ENCODE measurements at places on chromosomes 1 and 21. TPM values are rescaled to one million over a fixed set of nuclear protein-coding genes. Genes with fewer than 3 reads are reported as not detected.

GRCh38 chr1:119715542-119715941, 3.8 kb downstream of the PHGDH start:
- peaks cover 8% of the 10 kb centered on the region for H3K36me3 ChIP-seq
- no peak overlapping the region for H3K4me3 ChIP-seq
- DNase-seq = peak; percentile 59
- no peak overlapping the region for H3K27ac ChIP-seq
- H3K4me1 ChIP-seq = peaks cover 12% of the 10 kb centered on the region

DNA sequence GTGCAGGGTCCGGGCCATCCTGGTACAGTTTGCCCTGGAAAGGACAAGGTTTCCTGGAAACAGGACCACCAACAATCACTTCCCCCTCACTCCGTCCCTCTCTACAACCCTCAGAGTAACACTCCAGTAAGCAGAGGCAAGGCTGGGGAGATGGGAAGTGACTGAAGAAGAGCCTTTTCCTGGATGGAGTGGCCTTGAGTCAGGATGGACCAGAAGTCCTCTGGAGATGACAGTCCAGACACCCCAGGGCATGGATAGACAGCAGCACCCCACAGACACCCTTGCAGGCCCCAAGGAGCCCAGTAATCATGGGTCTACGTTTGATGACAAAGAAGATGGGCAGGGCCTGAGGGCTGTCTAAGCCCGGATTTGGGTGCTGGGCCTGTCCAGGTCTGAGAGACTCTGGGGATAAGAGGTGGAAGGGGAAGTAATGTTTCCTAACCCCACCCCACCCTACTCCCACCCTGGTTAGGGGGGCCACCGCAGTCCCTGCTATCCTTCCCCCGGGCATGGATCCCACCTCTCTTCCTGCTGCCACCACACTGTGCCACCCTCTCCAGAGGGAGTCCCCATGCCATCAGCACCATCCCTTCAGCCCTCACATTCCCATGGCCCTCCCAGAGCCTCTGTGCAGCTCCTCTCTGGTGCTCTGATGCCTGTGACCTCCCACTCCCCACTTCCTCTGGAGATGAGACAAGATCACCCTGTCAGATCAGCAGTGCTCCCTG, 7.2 kb upstream of the S100A8 start:
- H3K36me3 ChIP-seq = no peaks in the 10 kb centered on the region
- no peak overlapping the region for H3K4me3 ChIP-seq
- no peaks in the 10 kb centered on the region for H3K27me3 ChIP-seq
- H3K27ac ChIP-seq = no peak overlapping the region
- H3K4me1 ChIP-seq = no peaks in the 10 kb centered on the region

- H3K27ac ChIP-seq = no peak overlapping the region
- no peak overlapping the region for H3K4me3 ChIP-seq
- H3K27me3 ChIP-seq = no peaks in the 10 kb centered on the region
- no peaks in the 10 kb centered on the region for H3K36me3 ChIP-seq
- DNase-seq = no peak
- no peaks in the 10 kb centered on the region for H3K4me1 ChIP-seq
Measured at GRCh38 chr1:91754816-91755580, 131.0 kb downstream of the TGFBR3 start.

GRCh38 chr1:224629965-224630364, 13.8 kb downstream of the CNIH3 start:
- no peaks in the 10 kb centered on the region for H3K36me3 ChIP-seq
- peaks cover 11% of the 10 kb centered on the region for H3K4me1 ChIP-seq
- DNase-seq = no peak
- H3K4me3 ChIP-seq = no peak overlapping the region

DNA sequence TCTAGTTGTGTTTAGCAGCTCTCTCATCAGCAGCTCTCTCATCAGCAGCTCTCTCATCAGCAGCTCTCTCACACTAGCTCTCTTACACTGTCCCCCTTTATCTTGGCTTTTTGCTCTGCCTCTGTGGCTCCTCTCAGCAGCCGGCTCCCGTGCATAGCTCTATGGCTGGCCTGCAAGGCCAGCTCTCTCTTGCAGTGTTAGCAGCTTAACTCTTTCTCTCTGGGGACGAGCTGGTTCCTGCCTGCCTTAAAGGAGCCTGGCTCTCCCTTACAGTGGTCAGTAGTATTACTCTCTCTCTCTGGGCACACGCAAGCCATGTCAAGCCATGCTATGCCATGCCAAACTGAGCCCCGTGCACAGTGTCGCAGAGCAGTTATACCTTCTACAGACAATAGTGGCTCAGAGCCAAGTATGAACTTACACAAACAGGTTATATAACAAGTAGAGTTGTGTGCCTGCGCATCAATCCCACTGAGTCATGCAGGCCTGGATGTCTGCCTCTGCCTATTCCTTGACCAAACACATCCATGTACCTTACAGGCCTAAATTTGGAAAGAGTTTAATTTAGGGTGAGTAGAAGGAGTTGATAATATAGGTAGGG, 295.9 kb downstream of the TPR start:
- H3K4me3 ChIP-seq = no peak overlapping the region
- H3K36me3 ChIP-seq = no peaks in the 10 kb centered on the region
- H3K27me3 ChIP-seq = no peaks in the 10 kb centered on the region
- DNase-seq = no peak

DNA sequence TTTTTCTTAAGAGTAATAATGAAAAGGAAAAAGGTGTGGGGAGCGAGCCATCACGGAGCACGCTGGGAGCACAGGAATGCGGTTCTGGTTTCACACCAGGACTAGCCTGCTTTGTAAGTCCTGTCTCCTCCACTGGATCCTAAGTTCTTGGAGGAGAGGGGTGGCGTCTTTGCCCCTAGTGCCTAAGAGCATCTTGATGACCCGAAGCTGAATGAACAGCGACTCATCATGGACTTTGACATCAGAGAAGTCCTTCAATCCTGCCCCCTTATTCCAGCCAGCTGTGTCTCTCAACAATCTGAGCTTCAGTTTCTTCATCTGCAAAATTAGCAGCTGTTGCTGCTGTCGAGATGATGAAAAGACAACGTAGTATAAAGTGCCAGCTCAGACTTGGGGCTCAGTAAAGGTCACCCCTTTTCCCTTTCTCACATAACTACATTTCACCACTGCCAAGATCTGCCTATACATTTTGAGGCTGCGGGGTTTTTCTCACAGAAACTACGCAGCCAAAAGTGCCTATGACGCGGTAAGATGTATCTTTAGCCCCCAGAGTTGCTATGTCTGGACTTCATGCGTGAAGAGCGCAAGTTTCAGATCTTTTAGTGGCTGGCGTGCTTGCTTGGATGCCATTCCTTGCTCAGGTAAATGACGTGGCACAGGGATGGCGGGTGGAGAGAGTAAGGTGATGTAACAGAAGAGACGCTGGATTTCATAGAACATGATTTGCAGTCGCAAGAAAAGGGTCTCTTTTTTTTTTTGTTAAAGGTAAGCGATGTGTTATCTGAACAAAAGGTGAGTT, 4.9 kb upstream of the PRDM2 start:
- H3K4me3 ChIP-seq = no peak overlapping the region
- H3K36me3 ChIP-seq = no peaks in the 10 kb centered on the region
- no peak overlapping the region for H3K27ac ChIP-seq
- peaks cover 25% of the 10 kb centered on the region for H3K27me3 ChIP-seq

DNA sequence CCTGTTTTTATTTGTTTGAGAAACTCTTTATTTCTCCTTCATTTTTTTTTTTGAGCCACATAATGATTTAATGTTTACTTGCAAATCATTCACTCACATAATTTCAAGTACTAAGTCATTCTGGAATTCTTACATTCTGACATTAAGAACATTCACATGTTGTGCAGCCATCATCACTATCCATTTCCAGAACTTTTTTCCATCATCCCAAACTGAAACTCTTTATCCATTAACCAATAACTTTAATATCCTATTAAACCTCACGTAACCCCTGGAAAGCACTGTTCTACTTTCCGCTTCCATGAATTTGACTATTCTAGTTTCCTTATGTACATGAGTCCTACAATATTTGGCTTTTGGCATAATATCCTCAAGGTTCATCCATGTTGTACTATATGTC, 52.5 kb upstream of the TEKT2 start:
- H3K27me3 ChIP-seq = no peaks in the 10 kb centered on the region
- H3K4me1 ChIP-seq = no peaks in the 10 kb centered on the region
- peaks cover 54% of the 10 kb centered on the region for H3K36me3 ChIP-seq
- no peak overlapping the region for H3K27ac ChIP-seq
- H3K4me3 ChIP-seq = no peak overlapping the region

GRCh38 chr1:237910834-237911233, 20.1 kb upstream of the ZP4 start:
- DNase-seq = no peak
- no peak overlapping the region for H3K4me3 ChIP-seq
- H3K36me3 ChIP-seq = no peaks in the 10 kb centered on the region
- H3K27ac ChIP-seq = no peak overlapping the region
- no peaks in the 10 kb centered on the region for H3K27me3 ChIP-seq

DNA sequence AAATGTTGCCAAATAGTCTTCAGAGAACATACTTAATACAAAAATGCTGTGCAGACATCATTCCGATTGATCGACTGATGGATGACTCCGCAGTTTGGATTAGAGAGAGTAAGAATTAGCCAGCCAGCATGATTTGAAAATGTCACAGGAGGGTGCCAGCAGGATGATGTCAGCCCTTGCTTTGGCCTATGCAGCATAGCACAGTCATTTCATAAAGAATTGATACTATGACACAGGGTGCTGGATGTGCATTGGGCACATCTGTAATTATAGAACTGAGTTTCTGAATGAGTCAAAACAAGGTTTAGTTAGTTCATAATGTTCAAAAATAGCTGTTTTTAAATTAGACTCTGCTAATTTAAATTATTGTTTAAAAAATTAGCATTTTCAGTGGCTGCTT, 21.6 kb upstream of the TRAF5 start:
- H3K36me3 ChIP-seq = peaks cover 78% of the 10 kb centered on the region
- H3K27ac ChIP-seq = no peak overlapping the region
- no peaks in the 10 kb centered on the region for H3K27me3 ChIP-seq
- H3K4me3 ChIP-seq = no peak overlapping the region
- peaks cover 2% of the 10 kb centered on the region for H3K4me1 ChIP-seq

GRCh38 chr1:108961752-108962486, 1.4 kb downstream of the CLCC1 start:
- H3K27me3 ChIP-seq = no peaks in the 10 kb centered on the region
- peaks cover 4% of the 10 kb centered on the region for H3K36me3 ChIP-seq
- peak overlapping the region; percentile 91 for H3K4me3 ChIP-seq
- no peaks in the 10 kb centered on the region for H3K4me1 ChIP-seq

DNA sequence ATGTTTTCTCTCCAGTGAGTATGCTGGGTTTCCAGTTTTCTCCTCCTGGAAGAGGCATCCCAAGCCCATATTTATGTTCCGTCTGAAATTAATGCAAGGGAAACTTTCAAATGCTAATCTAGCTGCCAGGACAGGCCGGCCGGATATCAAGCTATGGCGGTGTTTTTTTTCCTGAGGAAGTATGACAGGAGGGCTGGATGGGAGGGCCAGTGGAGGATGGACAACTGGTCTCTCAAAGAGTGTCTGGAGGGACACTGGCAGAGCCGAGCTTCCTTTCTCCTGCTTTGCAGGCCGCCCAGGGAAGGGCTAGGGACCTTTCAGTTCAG, 212.7 kb downstream of the TRABD2B start:
- no peak overlapping the region for H3K27ac ChIP-seq
- no peak for DNase-seq
- H3K4me3 ChIP-seq = no peak overlapping the region
- H3K36me3 ChIP-seq = peaks cover 45% of the 10 kb centered on the region
- peaks cover 4% of the 10 kb centered on the region for H3K4me1 ChIP-seq
- H3K27me3 ChIP-seq = no peaks in the 10 kb centered on the region

GRCh38 chr1:177392336-177392735, 221.6 kb downstream of the BRINP2 start:
- H3K4me1 ChIP-seq = no peaks in the 10 kb centered on the region
- no peaks in the 10 kb centered on the region for H3K36me3 ChIP-seq
- H3K27me3 ChIP-seq = peaks cover 6% of the 10 kb centered on the region
- no peak overlapping the region for H3K4me3 ChIP-seq
- H3K27ac ChIP-seq = no peak overlapping the region

- DNase-seq = no peak
- H3K27ac ChIP-seq = no peak overlapping the region
- H3K4me1 ChIP-seq = no peaks in the 10 kb centered on the region
Measured at GRCh38 chr1:30764396-30764795, 6.8 kb upstream of the LAPTM5 start.

DNA sequence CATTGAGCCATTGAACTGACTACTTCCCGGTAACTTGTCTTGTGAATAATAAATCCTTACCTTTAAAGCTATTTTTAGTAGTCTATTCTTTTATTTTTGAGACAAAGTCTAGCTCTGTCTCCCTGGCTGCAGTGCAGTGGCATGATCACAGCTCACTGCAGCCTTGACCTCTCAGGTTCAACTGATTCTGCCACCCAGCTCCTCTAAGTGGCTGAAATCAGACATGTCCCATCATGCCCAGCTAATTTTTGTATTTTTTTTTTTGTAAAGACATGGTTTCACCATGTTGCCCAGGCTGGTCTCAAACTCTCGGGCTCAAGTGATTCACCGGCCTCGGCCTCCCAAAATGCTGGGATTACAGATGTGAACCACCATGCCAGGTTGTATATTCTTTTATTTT, 59.3 kb upstream of the PTGS2 start:
- H3K4me1 ChIP-seq = no peaks in the 10 kb centered on the region
- no peak for DNase-seq
- no peaks in the 10 kb centered on the region for H3K27me3 ChIP-seq
- H3K36me3 ChIP-seq = no peaks in the 10 kb centered on the region

DNA sequence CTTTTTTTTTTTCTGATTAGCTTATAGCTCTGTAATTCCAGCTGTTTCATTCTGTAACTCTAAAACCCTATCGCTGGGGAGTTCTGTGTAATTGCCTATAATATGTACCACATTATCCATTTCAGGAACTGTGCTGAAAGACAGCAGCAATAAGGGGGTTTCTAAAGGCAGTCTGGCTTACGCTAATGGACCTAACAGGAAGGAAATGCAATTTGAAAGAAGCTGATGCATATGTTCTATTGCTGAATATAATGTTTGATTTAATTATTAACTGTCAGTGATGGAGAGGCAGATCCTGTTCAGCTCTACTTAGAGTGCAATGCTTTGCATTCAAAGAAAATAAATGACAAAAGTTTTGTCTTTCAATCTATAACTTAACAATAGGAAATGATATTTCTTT, 209.4 kb upstream of the SNX7 start:
- H3K27ac ChIP-seq = no peak overlapping the region
- H3K4me3 ChIP-seq = no peak overlapping the region
- no peaks in the 10 kb centered on the region for H3K36me3 ChIP-seq

- DNase-seq = no peak
- no peak overlapping the region for H3K27ac ChIP-seq
- no peaks in the 10 kb centered on the region for H3K4me1 ChIP-seq
- H3K4me3 ChIP-seq = no peak overlapping the region
- H3K36me3 ChIP-seq = no peaks in the 10 kb centered on the region
Measured at GRCh38 chr1:7628273-7628672, 142.8 kb upstream of the VAMP3 start.

Gene CD247
- total RNA-seq = 0.46 TPM

Gene NOC2L
- total RNA-seq = 97.3 TPM

Gene CASQ2
- total RNA-seq = not detected

Gene OR2AK2
- not detected for total RNA-seq

Gene TEDDM1
- not detected for total RNA-seq

Gene OR2W3
- total RNA-seq = 1.0 TPM

Gene NPR1
- 2.7 TPM for total RNA-seq

Gene NBPF20
- 8.3 TPM for total RNA-seq

Gene FDPS
- 250 TPM for total RNA-seq

Gene THEM5
- total RNA-seq = not detected

Gene PRR9
- not detected for total RNA-seq

All from endodermal cell (in vitro differentiated cells).